ENCODE measurements at places on chromosomes 6 and 20.

GRCh38 chr20:62666736-62667529 is 24.6 kb downstream of the SLCO4A1 start:
- no peak for DNase-seq

- no peak for DNase-seq
Observed at GRCh38 chr6:30006170-30007131, 54.6 kb upstream of the POLR1H start.

GRCh38 chr6:19472850-19473249 is 364.3 kb upstream of the ID4 start:
- DNase-seq: no peak

GRCh38 chr6:4004249-4004648 is 74.7 kb downstream of the FAM217A start:
- no peak for DNase-seq

DNA sequence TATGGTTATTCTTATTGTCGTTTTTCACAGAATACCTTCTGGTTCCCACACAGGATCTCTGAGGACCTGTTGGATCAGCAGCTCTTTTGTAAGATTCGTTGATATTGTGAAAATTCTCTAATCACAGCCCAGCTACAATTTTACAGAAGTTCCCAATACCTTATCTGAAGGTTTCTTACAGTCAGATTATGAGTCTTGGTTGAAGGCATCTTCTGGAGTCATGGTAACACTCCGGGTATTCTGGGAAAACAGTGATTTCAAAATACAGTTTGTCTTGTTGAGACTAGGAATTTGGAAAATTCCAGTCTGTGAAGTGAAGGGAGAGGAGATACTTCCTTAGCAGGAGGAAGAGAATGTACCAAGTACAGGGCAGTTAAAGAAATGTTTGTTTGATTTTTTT is 22.2 kb upstream of the HLA-C start:
- DNase-seq: no peak

GRCh38 chr6:147166360-147166944 is 37.8 kb upstream of the STXBP5 start:
- DNase-seq: no peak

DNA sequence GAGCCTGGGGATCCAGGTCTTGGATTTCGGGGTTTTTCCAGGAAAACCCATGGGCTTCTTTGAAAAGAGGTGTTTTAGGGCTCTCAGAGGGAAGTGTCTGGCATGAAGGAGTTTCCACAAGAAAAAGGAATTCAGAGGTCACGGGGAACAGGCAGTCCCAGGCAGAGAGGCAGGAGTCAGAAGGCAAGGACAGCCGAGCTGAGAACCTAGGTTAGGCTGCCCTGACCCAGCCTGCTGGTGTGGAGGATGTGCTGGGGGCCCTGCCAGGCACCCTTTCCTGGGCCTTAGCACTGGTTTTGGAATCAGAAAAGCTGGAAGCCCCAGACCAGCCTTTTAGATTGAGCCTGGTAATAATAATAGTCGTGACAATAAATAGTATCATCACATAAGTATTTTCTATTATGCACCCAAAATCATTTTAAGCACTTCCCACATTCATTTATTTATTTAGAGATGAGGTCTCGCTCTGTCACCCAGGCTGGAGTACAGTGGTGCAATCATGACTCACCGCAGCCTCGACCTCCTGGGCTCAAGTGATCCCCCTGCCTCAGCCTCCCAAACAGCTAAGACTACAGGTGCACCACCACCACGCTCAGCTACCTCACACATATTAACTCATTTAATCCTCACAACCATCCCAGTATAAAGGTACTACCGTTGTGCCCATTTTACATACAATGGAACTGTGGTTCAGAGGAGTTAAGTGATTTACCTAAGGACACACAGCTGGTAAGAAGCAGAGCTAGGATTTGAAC is 19.9 kb downstream of the TGM2 start:
- no peak for DNase-seq

DNA sequence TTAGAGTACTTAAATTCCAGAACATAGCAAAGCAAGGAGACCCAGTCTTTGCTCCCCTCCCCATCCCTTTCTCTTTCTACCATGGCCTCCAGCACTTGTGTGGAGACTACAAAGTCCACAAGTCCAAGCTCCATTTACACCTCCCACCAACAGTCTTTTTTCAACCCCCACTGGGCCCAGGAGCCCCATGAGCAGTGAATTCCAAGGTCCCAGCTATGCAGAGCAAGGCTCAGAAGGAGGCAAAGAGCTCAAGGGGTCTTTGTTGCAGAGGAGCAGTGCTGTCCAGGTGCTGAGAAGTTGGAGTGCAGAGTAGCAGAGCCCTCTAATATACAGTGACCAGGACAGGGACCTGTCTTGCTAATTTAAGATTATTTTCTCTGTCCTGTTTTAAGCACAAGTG is 9.0 kb downstream of the PAK5 start:
- no peak for DNase-seq

DNA sequence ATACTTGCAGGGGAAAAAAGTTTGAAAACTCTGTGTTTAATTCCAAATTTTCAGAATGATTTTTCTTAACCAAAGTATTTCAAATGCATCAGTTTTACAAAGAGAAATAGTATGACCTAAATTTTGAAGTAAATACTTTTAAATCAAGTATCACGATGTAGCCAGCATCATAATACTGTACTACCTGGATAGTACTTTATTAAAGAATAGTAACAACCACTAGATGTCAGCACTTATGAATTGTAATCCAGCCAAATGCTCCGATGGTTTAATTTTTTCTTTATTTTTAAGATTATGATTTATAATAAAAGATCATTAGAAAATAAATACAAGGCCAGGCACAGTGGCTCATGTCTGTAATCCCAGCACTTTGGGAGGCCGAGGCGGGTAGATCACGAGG is 37.2 kb upstream of the HACE1 start:
- DNase-seq: no peak

- no peak for DNase-seq
Observed at GRCh38 chr6:10320291-10320690, 94.6 kb downstream of the TFAP2A start.

- no peak for DNase-seq
Observed at GRCh38 chr6:143279385-143279784, 171.1 kb downstream of the ADAT2 start.

- DNase-seq: no peak
Observed at GRCh38 chr6:14917109-14917910, 328.6 kb upstream of the JARID2 start.

DNA sequence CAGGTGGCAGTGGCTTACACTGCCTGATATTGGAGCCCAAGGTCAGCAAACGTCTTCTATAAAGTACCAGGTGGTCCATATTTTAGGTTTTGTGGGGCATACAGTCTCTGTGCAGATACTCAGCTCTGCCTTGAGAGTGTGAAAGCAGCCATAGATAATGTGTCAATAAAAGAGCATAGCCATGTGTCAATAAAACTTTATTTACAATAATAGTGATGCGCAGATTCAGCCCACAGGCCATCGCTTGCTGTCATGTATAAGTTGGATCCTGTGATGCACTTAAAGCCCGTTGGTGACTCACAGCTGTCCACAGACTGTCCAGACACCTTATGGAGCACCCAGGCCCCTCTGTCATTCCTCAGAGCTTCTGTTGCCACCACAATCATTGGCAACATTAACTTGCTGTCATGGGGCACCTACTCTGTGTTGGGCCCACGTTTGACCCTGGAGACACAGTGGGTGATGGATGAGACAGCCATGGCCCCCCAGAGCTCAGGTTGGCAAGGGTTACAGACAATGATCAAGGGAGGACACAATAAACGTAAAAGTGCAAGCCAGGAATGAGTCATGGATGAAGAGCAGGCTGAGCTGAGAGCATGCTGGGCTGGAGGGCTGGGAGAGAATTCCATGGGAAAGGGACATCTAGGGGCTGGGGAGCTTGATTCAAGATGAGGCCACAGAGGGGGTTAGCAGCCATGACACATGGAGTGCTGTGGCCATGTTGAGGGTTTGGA is 173.6 kb downstream of the TAF4 start:
- DNase-seq: no peak

DNA sequence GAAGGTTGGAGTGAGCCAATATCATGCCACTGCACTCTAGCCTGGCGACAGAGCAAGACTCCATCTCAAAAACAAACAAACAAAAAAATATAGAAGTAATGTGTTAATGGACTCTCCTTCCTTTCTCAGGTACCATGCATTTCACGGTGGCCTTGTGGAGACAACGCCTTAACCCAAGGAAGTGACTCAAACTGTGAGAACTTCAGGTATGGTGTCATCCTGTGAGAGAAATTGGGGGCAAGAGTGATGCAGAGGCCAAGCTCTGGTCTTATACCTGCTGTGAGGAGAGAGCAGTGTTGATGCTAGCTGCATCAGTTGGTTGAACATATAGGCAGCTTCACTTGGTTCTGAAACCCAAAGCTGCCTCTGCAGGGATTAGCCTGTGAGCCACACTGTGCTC is 6.2 kb downstream of the ITCH start:
- no peak for DNase-seq

GRCh38 chr6:123804787-123805540 is 1.3 kb downstream of the NKAIN2 start:
- DNase-seq: no peak

- DNase-seq: no peak
Observed at GRCh38 chr6:42043787-42044475, 6.4 kb upstream of the TAF8 start.

GRCh38 chr20:59334651-59335300 is 34.4 kb downstream of the EDN3 start:
- no peak for DNase-seq

- DNase-seq: no peak
Observed at GRCh38 chr20:13874394-13875157, 89.7 kb downstream of the NDUFAF5 start.

DNA sequence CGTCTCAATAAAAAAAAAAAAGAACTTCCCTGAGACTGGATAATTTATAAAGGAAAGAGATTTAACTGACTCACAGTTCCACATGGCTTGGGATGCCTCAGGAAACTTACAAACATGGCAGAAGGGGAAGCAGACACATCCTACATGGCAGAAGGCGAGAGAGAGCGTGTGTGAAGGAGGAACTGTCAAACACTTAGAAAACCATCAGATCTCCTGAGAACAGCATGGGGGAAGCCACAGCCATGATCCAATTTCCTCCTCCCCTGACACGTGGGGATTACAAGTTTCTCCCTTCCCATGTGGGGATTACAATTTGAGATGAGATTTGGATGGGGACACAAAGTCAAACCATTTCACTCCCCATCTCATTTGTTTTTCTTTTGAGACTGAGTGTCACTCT is 46.6 kb upstream of the TFAP2C start:
- no peak for DNase-seq

GRCh38 chr6:116254297-116255056 is 602 bp upstream of the TSPYL4 start:
- no peak for DNase-seq

- no peak for DNase-seq
Observed at GRCh38 chr6:112925702-112926101, 578.6 kb downstream of the RFPL4B start.

DNA sequence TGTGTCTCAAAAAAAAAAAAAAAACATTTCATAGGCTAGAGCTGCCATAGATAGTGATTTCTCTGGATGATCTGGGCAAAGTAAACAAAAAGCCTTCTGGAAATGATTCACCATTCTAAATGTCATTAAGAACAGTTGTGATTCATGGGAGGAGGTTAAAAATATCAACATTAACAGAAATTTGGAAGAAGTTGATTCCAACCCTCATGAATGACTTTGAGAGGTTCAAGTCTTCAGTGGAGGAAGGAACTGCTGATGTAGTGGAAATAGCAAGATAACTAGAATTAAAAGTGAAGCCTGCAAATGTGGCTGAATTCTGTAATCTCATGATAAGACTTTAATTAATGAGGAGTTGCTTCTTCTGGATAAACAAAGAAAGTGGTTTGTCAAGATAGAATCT is 26.8 kb upstream of the MMP24 start:
- DNase-seq: no peak

DNA sequence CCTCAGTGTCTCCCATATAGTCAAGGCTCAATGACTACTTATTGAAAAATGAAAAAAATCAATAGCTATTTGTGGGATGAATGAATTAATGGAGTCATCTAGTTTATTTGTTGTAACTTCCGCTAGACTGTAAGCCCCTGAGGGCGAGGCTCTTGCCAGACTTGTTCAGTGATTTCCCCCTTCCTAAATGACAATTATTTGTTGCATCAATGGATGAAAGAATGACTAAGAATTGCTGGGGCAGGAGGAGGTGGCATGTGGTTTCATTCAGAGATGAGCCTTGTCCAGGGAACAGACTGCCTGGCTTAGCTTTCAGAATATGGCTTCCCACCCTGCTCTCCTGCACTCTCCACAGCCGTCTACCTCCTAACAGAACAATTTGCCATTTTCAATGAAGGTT is 1.1 kb upstream of the PRELID3B start:
- DNase-seq: no peak

DNA sequence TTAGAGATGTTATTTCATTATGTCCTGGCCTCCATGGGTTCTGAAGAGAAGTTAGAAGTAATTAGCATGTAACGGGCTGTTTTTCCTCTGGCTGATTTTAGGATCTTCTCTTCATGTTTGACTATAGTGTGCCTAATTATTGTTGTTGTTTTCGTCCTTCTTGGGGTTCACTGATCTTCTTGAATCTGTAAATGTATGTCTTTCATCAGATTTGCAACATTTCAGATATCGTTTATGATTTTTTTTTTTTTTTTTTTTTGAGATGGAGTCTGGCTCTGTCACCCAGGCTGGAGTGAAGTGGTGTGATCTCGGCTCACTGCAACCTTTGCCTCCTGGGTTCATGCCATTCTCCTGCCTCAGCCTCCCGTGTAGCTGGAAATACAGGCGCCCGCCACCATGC is 246.7 kb downstream of the TFAP2C start:
- no peak for DNase-seq

GRCh38 chr6:24603241-24603640 is 42.8 kb downstream of the KIAA0319 start:
- DNase-seq: no peak

GRCh38 chr6:89270951-89271721 is 44.0 kb downstream of the GABRR2 start:
- DNase-seq: no peak

DNA sequence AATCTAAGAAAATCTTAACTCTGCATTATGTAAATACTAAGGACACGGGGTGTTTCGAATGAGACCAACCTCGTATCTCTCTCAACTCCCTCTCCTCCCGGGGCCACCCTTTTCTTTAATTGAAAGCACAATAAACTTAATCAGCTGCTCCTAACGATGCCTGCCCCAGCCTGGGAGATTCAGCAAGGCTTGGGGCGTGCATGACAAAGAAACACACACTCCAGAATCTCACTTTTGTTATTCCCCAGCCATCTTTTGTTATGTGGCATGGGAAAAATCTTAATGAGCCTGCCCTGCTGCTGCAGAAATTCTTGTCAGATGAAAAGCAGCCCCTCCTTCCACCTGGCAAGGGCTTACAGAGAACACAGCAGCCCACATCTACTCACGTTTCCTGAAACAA is 117.4 kb downstream of the TTLL2 start:
- DNase-seq: no peak

DNA sequence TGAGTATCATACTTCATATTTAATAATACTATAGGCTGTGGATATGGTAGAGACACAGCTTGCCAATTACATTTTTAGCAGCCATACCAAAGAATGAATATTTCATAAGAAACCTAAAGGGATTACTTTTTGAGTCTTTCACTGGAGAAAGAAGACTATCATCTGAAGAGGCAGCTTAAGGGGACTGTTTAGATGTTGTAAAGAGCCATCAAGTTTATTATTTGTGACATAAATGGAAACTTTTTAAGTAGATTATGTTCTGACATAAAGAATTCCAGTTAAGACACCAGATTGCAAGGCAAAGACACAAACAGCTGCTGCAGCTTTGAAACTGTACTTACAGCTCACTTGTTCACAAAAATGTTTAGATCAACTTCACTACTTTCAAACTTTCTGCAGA is 429.4 kb downstream of the TFAP2A start:
- DNase-seq: no peak

GRCh38 chr20:19557291-19557690 is 200.8 kb upstream of the RIN2 start:
- DNase-seq: no peak
